ENCODE measurements at places on chromosomes 7 and 10.
A peak's percentile ranks its signal among the peaks of the same experiment; 100 is the strongest.

- no peak for DNase-seq
Observed at GRCh38 chr10:132141526-132142395, 45.0 kb upstream of the DPYSL4 start.

DNA sequence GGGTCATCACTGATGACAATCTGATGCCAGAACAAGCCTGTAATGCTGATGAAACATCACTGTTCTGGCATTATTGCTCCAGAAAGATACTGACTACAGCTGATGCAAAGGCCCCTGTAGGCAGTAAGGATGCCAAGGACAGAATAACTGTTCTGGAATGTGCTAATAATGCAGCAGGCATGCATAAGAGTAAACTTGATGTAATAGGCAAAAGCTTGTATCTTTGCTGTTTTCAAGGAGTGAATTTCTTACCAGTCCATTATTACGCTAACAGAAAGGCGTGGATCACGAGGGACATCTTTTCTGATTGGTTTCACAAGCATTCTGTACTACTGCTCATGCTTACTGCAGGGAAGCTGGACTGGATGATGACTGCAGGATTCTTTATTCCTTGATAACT lies 18.7 kb downstream of the LCOR start:
- DNase-seq, result peak; percentile 93

GRCh38 chr10:112896273-112896672 lies 53.8 kb upstream of the TCF7L2 start:
- no peak for DNase-seq

DNA sequence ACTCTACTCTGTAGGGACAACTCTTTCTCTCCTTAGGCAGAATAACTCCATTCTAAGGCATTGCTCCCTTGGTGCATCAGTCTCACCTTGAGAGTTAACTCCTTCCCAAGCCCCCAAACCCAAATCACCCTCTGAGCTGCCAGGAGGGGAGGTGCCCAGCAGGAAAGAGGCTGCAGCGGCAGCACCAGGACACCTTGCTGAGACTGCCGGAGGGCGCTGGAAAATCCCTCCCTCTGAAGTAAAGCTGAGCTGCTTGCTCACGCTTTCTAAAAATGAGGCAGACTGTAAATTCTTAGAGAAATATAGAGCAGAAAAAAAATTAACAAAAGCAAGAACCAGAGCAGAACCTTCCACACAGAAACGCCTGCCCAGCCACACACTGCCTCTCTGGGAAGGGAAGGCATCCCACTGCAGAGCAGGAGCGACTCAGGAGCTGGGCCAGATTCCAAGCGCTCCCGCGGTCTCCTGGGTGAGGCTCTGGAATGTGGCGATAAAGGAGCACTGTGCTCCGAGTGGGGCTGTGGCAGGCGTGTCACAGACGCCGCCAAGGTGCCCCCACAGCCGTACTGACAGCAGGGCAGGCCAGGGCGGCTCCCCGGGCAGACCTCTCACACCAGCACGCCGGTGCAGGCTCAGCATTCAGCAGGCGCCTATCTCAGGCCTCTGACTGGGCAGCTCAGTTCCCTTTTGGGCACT lies 202.1 kb downstream of the TNS3 start:
- peak; percentile 82 for DNase-seq

GRCh38 chr10:123491364-123491763 lies 174.8 kb upstream of the GPR26 start:
- no peak for DNase-seq

DNA sequence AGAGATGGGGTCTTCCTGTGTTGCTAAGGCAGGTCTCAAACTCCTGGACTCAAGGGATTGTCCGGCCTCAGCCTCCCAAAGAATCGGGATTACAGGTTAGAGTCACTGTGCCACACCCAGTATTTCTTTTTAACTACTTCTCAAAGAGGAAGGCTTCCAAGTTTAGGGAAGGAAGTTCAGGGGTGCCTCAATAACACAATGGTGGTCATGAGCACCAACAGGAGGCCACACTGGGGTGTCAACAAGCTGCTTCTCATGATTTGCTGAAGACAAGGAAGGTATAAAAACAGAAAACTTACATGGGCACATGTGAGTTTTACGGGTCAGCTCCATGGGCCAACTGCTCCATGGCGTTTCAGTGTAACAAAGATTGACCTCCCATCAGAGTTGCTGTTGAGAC lies 160.5 kb downstream of the TNS3 start:
- no peak for DNase-seq

DNA sequence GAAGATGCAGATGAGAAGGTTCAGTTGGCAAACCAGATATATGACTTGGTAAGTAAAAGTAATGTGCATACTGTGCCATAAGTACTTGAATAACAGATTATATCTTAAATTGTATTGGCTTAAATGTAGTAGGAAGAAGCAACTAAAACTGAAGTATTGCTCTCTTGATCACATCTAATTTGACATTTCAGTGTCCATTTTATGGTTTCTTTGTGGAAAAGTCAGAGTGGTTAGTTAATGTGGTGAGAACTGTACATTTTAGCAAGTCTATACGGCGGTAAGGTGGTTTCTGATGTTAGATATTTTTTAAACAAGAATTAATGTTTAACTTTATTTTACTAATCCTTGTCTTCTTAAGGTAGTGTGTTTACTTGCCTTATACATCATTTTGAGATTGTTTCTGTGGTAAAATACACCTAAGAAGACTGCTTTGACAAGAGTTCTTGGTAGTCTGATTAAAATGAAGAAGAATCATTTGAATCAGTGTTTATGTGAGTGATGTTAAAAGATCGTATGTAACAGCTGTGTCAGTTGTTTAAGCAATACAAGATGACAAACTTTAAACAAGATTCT lies 5.1 kb downstream of the ING3 start:
- no peak for DNase-seq

DNA sequence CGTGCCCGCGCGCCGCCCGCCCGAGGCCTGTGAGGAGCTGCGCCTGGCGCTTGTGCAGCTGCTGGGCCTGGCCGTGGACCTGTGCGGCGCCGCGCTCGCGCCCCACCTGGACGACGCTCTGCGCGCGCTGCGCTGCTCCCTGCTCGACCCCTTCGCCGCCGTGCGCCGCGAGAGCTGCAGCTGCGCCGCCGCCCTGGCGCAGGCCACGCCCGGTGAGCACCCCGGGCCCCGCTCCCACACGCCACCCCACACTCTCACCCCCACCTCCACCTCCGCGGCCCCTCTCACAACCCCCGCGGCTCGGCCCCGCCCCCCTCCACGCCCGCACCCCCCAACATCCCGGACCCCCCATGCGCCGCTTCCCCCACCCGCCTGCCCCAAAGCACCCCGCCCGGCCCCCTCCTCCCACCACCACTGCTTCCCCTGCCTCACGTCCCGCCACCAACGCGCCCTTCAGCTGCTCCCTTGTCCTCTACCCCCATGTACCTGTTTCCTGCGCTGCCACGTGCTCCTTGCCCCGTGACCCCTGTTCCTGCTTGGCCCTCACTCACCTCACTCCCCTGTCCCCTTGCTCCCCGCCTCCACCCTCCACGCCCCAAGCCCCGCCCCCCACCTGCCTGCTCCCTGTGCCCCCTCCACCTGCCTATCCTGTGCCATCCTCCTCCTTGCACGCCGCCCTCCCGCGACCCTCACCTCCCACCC lies at the start of gene PRKAR1B:
TSS of gene PRKAR1B (minus strand) at position 178 of the 702 bp plus-strand sequence. CDS start 15,776 bp downstream, outside the sequence.
- DNase-seq, result no peak

DNA sequence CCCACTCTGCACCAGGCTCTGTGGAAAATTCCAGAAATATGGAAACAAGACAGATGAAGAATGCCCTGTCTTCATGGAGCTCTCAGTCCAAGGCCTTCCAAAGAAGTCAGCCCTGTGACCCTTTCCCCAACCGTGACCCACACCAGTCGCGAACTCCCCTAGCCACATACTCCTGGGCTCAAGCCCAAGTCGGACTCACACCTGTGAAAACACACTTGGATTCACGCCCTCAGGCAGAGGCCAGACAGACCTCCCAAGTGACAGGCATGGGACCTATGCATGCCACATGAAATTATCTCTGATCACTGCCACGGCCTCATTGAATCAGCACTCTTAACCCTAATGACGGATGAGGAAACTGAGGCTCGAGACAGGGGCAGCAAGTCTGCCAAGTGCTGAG lies 42.5 kb downstream of the ZCCHC24 start:
- DNase-seq, result no peak

- DNase-seq, result no peak
Observed at GRCh38 chr7:152180587-152180986, 155.1 kb downstream of the GALNT11 start.

GRCh38 chr10:79342811-79343561 lies 4.3 kb upstream of the PPIF start:
- DNase-seq, result no peak

DNA sequence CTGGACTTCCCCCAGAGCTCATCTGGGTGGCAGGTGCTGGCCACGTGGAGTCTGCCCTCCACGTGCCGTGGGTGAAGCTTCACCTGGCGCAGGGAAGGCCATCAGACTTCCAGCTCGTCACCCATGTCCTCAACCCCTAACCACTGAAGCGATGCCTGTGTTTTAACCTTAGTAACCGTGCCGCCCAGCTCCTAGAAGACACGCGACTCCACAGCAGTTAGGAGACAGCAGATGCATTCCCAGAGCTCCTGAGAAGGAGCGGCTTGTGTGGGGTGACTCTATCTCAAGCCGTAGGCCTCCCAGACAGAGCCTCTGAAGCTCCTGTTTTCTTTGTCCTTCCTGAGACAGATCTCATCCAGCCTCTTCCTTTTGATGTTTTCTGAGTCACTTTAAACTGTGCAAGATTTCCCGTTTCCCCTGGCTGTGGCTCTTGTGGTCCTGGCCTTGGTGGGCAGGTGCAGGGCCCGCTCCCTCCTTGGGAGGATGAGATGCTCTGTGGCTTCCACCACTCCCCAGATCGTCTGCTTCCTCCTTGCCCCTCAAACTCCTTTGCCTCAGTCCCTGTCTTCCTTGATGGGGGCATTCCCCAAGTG lies 41.4 kb upstream of the AP5Z1 start:
- DNase-seq, result no peak

DNA sequence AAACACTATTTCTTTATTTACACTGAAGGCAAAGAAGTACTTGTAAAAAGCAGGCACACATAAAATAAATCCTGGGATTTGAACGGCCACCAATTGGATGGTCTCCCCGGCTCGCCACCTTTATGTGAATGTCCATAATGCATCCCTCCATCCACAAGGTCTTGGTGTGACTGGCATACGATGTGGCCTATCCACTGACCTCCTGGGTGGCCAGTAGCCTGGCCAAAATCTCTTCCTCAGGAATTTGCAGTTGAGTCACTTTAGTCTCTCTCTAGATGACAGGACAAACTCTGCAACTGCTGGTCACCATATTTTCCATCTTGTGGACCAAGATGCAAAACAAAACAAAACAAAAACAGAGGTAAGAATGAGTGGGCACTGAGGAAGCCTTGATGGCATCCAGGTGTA lies 39.1 kb downstream of the CDK1 start:
- no peak for DNase-seq

- no peak for DNase-seq
Observed at GRCh38 chr10:88987243-88987725, 3.3 kb upstream of the FAS start.

DNA sequence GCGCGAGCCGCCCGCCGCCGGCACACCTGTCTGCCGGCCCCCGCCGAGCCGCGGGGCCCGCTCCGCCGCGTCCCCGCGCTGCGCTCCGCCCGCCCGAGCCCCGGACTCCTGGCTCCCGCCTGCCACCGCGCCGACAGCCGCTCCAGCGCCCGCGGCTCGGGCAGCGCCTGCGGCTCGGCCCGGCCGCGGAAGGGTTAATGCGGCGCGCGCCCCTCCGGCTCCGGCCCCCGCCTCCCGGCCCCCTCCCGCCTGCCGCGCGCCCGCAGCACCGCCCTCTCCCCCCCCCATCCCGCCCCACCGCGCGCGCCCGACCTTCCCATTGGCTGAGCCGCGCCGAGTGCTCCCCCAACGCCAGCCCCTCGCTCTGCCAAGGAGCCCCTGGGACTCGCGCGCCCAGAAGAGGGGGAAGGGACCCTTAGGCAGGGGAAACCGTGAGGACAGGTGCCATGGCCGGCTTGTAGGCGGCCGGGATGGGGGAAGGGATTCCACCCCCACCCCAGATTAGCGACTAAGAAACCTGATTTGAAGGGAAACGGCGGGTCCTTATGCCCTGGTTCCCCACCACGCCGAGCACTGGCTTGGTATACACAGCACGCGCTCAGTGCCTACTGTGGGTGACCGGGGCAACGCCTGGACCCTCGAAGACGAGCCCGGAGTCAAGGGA lies at the start of gene KCNH2:
TSS of gene KCNH2 (minus strand) at position 196 of the 664 bp plus-strand sequence. CDS start 408 bp downstream, outside the sequence.
- DNase-seq, result no peak

GRCh38 chr10:112314822-112315474 lies 31.7 kb downstream of the TECTB start:
- peak; percentile 63 for DNase-seq

GRCh38 chr7:125316466-125316865 lies 386.8 kb upstream of the POT1 start:
- DNase-seq, result no peak

GRCh38 chr7:99386584-99387238 lies 12.2 kb downstream of the ARPC1B start:
- peak; percentile 40 for DNase-seq

- DNase-seq, result no peak
Observed at GRCh38 chr10:14023673-14024328, 306.9 kb downstream of the FRMD4A start.

DNA sequence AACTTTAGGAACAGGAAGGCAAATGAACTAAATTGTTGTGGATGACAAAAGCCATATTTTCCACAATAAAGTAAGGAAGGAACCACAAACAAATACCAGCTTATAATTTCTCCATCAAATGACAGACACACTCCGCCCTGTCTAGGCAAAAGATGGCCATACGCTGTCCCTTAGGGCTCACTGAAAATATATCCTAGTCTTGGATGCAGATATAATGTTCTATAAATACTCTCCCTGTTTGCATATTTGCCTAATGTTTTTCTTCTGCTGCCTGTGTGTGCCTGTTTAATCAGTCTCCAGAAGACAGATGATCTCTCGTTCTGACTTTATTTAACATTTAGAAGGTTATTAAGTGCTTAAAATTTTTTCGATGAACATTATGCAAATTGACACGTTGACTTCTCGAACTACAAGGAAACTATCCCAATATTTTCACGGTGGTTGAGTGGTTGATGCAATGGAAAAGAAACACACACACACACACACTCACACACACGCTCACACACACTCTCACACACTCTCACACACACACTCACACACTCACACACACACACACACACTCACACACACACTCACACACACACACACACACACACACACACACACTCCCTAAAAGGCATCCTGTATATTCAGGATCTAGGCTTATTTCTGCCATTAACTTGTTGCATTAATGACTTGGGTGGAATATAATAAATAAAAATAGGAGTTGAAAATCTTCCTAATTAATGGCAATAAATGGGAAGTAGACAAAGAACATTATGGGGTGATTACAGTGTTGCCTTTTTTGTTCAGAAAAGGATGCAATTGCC lies 297.1 kb downstream of the PRPF18 start:
- no peak for DNase-seq

DNA sequence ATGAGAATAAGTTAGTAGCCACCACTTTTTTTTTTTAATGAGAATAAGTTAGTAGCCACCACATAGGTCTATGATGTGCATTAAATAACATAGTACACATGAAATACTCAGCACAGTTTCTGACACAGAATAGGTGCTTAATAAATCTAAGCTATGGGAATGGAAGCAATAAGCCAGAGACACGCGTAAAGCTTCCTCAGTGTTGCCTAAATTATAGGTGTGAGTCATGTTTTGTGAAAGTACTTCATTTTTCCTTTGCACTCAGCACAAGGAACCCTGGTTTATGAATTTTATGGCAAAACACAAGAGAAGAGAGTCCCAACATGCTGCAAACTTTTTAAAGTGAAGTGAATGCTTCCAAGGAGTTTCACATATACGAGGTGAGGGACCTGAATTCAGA lies 267.4 kb downstream of the RNLS start:
- DNase-seq, result peak; percentile 21

Data from fibroblast of skin of right quadriceps (primary cell).